ENCODE measurements at places on chromosomes 6 and 20.

GRCh38 chr6:115999235-115999634, 61.5 kb downstream of the FRK start:
- no peak for DNase-seq

DNA sequence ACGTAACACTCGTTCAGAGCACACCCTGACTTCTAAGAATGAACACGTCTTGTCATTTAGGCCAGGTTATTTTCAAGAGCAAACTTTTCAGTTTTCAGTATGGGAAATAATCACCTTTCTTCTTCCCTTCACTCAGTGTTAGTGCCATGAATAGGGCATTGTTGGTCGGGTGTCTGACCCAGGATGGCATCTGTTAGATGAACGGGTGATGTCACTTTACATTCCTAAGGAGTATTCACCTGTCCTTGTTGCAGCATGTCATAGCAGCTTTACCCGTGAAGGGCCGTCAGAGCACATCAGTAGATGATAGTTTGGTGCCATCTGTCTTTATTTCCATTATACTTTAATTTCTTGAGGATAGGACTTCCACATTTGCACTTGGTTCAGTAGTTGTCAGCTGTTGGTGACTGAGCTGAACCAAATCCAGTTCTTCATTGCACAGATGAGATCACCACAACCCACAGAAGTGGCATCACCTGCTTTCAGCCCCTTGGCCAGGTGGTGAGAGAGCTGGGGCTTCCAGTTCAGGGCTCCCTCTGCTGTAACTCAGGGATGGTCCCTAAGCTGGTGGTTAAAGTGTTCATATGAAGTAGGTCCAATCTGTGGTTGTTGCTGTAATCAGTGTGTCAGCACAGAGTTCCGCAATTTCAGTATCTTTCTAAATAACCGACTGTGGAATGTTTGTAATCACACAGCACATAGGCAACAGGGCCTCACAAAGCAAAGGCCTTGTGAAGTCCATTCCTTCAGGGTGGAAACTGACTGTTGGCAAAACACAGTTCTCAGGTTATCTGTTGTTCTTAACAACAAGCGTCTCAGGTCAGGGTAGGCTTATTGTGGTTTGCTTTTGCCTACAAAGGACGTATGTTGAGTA, 68.2 kb downstream of the FAM120B start:
- DNase-seq, result no peak

DNA sequence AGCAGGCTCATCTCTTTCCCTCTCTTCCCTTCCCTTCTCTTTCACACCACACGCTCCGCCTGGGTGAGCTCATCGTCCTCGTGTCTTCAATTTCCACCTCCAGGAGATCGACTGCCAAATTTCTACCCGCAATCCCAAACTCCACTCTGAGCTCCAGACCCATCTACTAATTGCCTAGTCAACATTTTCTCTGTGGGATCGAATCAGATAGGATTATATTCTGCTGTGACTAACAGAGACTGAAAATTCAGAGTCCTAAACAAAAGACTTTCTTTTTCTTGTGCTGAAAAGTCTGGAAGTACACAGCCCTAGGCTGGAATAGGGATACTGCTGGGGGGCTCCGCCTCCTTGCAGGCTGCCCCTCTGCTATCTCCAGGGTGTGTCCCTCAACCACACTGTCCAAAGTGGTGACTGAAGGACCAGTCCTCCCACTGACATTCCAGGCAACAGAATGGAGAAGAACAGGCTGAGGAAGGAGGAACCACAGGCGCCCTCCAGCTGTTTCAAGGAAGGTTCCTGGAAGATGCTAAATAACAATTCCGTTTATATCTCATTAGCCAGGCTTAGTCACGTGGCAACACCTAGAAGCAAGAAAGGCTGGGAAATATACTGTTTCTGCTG, 5.0 kb upstream of the HSPA12B start:
- DNase-seq, result peak; percentile 85

- no peak for DNase-seq
Observed at GRCh38 chr20:3797592-3798372, 1.7 kb downstream of the CDC25B start.

DNA sequence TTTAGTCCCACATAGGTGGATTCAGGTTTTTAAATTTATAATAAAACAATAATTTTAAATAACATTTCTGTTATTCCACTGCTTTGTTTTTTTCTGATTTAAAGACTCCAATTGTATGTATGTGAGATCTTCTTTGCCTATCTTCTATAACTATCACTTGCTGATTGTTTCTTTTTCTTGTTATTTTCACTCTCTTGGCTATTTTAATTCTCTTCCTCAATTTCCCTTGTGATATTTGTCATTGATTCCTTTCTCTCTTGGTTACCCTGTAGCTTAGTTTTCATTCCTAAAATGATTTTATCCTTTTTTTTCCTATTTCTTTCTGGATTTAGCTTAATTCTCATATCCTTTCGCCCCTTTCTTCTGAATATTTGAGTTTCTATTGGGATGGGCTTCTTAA, 227.3 kb upstream of the TENT5A start:
- peak; percentile 14 for DNase-seq
